DMS153 (cell line): ENCODE measurements at places on chromosomes 2 and 18.

DNA sequence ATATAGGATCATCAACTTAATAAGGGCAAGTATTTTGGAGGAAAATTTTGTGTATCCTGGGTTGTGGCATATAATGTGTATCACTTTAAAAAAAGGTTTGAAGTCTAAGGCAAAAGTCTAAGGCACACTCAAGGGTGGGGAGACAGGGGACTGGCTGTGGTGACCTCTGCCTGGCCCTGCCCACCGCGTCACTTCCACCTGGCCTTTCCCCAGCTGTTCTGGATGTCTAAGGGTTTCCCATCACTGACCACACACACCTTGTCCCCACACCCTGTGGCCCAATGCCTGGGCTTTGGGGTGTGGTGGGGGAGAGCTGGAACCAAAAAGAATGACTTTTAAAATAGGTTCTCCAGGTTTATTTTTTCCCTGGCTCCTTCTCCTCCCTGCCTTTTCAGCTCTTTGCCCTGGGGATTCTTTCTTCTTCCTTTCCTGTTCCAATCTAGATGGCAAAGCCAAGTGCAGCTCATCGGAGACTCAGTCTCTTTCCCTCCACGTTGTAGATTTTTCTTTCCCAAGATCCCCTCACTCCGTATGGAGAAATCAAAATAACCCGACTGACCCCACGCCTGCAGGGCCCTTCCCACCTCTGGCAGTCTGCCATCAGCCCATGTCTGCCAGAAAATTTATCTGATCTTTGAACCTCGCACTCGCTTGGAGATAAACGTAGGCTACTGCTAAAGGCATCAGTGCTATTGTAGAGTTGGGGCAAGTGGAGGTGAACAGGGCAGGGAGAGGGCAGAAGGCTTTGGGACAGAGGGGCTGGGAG lies 257.2 kb downstream of the DYSF start:
- no peak for DNase-seq

DNA sequence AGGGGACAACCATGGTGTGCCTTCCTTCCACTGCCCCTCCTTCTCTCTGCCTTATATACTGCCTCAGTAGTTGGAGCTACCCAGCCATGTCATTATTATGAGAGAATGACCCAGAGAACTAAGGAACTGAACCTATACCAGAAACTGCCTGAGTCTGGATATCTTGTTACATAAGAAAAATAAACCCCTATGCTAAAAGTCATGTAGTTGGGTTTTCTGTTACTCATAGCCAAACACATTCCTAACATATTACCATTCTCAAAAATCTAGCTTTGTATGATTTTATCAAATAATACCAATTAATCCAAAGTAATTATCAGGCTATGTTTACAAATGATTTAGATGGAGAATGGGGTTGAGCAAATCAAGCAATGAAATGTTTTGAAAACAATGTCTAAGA lies 15.0 kb upstream of the KLF7 start:
- DNase-seq: no peak

DNA sequence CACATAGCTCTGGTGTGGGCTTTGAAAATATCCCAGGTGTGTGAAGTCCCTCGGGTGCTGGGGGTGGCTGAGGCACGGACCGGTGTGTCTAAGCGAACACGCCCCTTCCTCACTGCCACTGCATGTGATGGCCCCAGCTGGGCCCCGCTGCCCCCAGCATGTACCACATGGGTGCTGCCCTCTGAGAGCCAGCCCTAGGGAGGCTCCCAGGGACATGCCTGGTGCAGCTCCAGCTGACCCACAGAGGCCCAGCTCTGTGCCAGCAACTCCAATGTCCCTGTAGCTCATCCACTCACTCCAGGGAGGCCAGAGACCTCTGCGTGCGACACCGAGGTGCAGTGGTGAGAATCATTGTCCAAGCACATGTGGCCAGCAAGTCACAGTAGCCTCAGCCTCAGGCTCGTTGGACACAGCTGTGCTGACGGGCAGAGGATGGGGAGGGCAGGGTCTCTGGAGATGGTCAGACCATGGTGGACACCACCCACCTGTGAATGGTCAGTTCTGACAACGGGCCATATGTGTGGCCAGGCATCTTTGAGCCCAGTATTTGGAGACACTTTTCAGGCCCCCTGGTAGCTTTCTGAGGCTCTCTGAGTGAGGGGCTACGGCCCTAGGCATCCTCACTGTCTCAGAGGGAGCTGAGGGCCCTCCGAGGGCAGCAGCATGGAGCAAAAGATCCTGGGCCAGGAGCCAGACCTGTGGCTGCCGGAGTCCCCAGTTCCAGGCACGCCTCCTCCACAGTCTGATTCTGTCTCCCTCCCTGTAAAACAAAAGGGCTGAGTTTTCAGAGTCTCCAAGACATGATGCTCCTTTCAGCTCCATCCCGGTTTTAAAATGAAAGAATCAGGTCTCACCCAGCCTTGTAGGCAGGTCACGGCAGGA lies 220.7 kb downstream of the NDUFA10 start:
- DNase-seq: no peak

GRCh38 chr2:186064507-186064906 lies 325.9 kb downstream of the FSIP2 start:
- no peak for DNase-seq

- DNase-seq: no peak
Measured at GRCh38 chr2:233845301-233846060, 8.9 kb downstream of the HJURP start.

- no peak for DNase-seq
Measured at GRCh38 chr2:163213661-163214081, 375.1 kb upstream of the KCNH7 start.

- DNase-seq: no peak
Measured at GRCh38 chr2:224263571-224264043, 138.3 kb downstream of the FAM124B start.

DNA sequence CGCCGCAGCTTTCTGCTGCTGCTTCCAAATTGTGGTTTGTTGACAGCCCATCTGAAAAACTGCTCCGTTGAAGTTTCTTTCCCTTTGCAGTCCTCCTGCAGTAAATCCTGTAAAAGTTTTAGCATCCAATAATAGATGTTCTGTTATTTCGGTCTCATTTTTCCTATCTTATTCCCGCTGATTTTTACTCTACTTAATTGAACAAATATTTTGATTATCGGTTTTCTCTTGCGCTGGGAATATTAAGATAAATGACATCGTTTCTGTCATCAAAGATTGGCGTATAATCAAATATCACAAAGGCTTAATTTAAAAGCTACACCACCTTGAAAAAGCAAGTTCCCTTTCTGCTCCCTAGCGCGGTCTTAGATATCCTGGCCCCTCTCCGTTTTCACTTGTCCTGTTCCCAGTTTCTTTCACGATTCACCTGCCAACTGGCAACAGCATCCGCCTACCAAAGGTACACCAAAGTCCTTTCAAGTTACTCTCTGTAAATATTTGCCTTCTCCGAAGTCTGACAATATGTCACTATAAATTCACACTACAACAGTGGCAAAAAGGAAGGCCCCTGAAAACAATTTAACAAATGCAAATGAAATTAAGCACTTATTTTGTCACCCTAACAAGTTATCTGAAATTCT lies 1.0 kb upstream of the STRN start:
- DNase-seq: peak; percentile 71

- no peak for DNase-seq
Measured at GRCh38 chr2:217193431-217194340, 333.8 kb upstream of the TNP1 start.

GRCh38 chr2:173218326-173219056 lies 136.2 kb upstream of the CDCA7 start:
- DNase-seq: no peak

- no peak for DNase-seq
Measured at GRCh38 chr2:16717477-16717876, 51.8 kb upstream of the CYRIA start.

DNA sequence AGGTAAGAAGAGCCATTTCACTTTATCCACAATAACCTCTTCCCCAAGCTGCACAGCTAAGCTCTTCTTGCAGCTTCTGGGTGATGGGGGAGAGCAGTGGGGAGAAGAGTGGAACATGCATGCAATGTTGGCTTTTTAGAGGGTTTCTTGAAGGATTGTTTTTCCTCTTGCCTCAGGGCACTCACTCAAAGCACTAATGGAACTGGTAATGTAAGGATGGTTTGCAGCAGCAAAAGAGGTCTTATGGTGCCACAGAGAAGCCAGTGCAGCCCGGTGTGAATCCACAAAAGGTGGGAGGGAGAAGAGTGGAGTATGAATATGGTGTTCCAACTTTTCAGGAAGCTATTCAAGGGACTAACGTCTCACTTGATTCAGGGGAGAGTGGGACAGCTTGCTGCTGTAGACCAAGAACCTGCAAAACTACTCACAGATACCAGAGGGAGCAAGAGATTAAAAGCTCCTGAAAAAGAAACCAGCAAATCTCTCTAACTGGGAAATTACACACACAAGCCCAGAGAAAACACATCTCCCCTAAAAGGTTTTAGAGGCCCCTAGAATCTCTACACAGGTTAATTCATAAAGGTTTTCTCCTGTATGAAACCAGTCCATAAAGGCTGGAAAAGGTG lies 116.4 kb downstream of the CHN1 start:
- no peak for DNase-seq

- peak; percentile 30 for DNase-seq
Measured at GRCh38 chr2:134718817-134719814, at the start of gene TMEM163. Gene TMEM163, minus strand, starts transcription at chr2:134719000.

DNA sequence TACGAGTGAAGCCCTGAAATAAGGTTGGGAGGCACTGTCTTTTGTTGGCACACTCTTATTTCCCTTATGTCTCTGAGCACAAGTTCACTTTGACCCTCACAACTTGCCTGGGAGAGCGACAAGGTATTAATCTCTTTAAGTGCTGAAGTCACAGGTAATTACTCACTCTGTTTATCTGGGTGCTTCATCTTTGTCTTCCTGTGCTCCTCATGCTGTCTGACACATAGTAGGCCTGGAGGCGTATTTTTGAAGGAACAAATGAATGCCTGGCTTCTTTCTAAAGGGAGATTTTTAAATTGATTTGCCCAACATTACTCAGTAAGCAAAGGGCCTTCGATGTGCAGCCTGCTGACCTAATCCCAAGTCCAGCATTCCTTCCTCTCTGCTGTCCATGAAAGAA lies 507.1 kb upstream of the TNP1 start:
- no peak for DNase-seq

GRCh38 chr2:124698979-124699565 lies 674.0 kb downstream of the CNTNAP5 start:
- DNase-seq: no peak

- no peak for DNase-seq
Measured at GRCh38 chr2:29236074-29236473, 120.9 kb downstream of the CLIP4 start.

DNA sequence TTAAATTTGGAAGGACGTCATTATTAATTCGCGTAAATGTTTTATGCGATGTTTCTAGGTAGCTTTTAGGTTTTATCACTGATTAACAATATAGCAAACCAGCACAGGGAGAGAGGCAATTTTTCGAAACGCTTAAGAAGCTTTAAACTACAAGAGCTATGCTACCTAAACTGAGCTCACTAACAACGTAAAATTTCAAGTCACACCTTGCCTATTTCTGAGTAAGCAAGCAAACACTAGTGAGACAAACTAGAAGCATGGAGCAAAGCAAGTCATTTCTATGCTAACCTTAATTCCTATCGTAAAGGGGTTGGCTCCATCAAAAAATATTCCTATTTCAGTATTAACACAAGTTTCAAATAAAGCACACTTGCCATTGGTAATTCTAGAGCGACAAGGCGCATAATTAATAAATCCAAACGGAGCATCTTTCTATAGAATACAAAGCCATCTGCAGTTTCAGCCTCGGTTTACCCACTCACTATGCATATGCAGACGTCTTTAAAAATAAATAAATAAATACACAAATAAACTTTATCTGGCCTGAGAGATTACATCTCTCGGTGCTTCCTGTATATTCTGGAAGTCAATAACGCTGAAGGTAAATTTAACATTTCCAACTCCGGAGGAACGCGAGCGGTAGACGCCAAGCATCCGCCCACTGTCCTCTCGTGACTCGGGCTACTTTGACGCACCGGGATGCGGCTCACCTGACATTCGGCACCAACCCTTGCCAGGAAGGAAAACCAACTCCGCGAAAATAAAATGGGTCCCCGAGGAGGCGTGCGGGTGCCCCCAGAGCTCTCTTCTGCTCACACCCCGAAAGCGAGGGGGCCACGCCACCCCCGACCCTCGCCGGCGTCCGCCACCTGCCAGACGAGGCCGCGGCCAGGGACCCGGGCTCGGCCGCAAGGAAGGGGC lies 947 bp downstream of the ITSN2 start:
- DNase-seq: peak; percentile 2

DNA sequence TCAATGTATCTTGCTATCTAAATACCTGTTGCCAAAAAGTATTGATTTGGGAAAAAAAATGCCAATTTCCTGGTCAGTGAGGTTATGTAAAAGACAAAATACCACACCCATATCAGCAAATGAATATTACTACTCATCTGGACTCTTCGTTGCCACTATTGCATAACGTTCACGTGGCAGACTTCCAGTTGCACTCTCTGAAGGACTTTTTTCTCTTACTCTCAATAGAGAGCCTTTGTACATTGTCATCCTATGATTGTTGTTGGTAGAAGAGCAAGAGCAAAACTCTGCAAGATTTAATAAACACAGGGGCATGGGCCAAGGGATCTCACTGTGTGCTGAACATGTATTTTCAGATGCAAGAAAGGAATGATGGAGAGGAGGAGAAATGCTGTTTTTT lies 689.8 kb downstream of the MBD2 start:
- DNase-seq: no peak
